GM12891 (cell line): ENCODE measurements at places on chromosomes 5 and 9.

GRCh38 chr5:17127743-17128231, 89.6 kb upstream of the BASP1 start:
- no peak for DNase-seq

DNA sequence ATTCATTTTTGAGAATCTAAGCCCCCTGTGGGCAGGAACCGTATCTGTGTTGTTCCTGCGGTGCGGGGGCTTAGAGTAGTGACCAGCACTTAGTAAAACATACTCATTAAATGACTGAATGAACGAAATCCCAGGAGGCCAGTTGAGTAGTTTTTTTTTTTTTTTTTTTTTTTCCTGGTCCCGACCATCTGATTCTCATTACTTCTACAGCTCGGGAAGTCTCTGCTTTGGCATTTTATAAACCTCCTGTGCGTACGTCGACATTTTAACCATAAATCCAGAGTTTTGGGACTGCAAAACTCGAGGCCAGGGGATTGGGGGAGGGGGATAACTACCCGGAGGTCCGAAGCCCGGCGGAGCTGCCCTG, 31.5 kb upstream of the SPRY4 start:
- no peak for DNase-seq

GRCh38 chr9:131272212-131272611, 4.1 kb downstream of the FAM78A start:
- DNase-seq, result no peak

DNA sequence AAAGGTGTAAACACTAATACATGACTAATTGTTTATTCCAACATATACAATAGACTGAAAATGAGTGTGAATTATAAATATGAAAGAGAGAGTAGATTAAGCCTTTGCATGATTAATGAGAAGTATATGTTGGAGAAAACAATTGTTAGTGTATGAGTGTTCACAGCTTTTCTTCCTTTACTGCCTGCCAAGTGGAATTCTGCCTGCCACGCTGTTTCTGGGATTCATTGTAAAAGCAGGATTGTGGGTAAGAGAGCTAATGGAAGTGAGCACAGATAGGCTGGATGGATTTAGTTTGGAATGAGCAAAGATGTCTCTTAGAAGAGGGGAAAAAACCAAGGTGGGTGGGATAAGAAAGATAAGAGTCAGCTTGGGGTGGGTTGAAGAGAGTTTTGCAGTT, 129.6 kb upstream of the NMUR2 start:
- no peak for DNase-seq

- DNase-seq, result no peak
Observed at GRCh38 chr9:108441726-108442125, 414.1 kb downstream of the ACTL7B start.

- DNase-seq, result no peak
Observed at GRCh38 chr5:178399701-178400095, 167.1 kb upstream of the PHYKPL start.

GRCh38 chr9:15711531-15711930, 158.7 kb downstream of the CCDC171 start:
- no peak for DNase-seq
